Hematopoietic multipotent progenitor cell treated with erythropoietin and hydrocortisone succinate and interleukin-3 and kit ligand, for 15 days (in vitro differentiated cells): ENCODE measurements at places on chromosomes 5 and 9.

- no peak for DNase-seq
These were observed 206.2 kb downstream of the CFAP90 start for GRCh38 chr5:7644723-7645122.

DNA sequence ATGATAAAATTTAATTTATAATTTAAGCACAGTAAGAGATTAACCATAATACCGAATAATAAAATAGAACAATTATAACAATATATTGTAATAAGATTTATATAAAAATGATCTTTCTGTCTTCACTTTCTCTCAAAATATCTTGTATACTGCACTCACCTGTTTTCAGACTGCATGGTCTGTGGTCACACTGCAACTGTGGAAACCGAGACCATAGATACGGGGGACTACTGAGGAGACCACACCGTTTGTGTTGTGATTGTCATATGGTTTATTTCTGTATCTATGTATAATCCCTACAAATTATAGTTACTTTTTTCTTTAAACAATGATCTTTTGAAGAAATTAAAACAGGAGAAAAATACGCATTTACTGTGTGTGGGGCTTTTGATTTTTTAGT lies 78.8 kb upstream of the TNFAIP8 start:
- no peak for DNase-seq

DNA sequence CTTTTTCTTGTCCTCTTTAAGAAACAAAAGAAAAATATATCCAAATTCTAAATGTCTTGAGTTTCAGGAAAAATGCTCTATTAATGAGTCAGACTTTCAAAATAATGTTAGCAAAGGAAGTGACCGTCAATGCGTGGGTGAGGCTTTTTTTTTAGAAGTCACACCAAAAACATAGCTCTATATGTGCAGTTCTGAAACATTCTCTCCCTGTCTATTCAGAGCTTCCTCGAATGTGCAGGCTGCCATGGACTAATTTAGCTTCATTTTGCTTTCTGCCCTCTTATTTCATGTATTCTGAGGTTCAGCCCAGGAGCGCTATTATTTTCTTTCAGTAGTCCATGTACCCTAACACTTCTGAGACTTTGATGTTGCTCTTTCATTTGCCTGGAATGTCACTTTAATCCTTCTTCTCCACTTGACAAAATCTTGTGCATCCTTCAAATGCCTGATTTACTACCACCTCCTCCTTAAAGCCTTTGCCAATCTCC lies 72.5 kb upstream of the RASA1 start:
- no peak for DNase-seq

DNA sequence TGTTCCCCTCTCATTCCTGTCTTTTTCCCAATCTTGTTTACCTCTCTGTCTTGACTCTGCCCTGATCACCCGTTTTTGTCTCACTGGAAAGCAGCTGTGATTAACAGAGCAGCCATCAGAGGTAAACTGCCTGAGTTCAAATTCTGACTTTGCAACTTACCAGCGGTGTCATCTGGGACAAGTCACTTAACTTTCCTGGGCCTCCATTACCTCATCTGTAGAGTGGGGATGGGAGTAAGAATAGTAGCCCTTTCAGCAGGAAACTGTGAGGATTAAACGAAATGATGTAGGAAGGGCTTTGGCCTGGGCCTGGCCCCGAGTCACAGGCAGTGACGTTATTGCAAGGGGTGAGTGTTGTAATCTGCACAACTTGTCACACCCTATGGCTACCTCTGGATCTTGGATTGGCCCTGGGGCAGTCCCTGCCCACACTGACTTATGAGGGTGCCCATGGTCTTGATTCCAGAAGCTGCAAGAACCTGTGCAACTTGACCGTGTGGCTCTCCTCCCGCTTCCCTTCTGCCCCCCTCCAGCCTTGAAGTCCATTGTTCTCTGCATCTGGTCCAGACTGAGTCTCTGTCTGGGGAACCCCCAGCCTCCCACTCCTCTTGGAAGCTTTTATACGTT lies 657 bp upstream of the PCDH12 start:
- no peak for DNase-seq

DNA sequence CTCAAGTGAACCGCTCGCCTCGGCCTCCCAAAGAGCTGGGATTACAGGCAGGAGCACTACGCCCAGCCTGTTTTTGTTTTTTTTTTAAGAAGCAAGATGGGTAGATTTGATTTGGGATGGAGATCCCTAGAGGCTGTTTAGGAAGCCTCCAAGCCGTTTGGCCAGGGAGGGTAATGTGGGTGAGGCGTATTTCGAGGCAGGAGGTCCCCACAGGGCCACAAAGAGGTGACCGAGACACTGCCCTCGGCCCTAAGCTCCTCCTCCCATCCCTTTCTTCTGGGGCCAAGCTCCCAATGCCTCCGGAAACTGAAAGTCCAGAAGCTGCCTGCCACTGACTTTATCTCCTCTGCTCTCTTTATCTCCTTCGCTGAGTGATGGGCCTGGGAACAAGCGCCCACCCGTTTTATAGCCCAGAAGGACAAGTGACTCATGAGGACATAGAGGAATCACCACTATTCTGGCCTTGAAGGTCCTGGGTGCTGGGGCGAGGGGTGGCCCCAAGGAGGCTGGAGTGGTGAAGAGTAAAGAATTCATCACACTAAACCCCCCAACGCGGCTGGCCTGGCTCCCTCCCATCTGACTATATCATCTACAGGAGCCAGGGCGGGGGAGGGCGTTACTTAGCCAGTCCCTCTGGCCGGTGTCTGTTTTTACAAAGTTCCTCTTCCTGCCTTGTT lies 2.0 kb upstream of the RALGDS start:
- peak; percentile 30 for DNase-seq

DNA sequence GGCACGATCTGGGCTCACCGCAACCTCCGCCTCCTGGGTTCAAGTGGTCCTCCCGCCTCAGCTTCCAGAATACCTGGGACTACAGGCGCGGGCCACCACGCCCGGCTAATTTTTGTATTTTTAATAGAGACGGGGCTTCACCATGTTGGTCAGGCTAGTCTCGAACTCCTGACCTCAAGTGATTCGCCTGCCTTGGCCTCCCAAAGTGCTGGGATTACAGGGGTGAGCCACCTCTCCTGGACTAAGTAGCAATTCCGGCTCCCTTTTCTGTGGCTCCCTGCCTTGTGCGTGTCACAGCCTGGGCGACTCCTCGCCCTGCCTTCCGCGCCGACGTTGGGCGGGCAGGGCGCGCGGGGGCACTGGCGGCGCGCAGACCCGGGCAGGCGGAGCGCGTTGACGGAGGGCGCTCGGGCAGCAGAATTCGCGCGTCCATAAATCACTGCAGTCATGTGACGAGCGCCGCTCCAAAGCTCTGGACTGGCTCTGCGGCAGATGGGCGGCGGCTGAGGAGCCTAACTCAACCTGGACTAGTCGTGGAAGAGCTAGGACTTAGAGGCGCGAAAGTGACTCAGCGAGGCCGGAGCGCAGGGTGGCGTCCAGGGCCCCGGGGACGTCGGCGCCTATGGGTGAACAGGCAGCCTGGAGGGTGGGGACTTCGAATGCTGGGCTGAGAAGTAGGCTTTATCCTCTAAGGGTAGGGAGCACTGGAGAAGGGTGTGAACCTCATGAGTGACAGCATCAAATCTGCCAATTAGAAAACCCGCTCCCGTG lies 1.4 kb upstream of the CIZ1 start:
- DNase-seq: peak; percentile 72

- DNase-seq: no peak
These were observed 4.5 kb downstream of the EXOC3 start for GRCh38 chr5:447501-447900.

DNA sequence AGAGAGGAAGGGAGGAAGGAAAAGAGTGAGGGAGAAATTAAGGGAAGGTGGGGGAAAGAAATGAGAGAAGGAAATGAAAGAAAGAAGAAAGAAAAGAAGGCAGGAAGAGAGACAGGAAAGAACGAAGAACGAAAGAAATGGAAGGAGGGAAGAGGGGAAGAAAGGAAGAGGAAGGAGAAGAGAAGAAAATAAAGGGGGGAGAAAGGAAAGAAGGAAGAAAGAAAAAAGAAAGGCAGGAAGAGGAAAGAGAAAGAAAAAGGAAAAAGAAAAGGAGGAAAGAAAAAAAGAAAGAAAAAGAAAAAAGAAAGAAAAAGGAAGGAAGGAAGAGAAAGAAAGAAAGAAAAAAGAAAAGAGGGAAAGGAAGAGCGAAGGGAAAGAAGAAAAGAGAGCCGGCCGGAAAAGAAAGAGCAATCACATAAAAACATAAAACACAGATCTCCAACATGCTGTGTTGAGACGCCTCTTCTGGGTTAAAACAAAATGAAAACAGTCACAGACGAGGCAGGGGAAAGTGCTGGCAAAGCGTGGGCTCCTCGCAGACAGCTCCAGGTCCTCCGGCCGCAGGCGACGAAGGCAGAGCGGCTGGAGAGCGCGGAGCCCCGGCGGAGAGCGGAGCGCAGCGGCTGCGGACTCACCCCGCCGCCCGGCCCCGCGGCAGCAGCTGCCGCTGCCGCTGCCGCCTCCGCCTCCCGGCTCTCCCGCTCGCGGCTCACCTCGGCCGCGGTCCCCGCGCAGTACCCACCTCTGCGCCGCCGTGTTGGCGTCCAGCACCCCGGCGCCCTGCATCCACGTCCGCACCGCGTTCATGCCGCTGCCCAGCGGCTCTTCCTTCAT lies 896 bp downstream of the EBF1 start:
- no peak for DNase-seq

DNA sequence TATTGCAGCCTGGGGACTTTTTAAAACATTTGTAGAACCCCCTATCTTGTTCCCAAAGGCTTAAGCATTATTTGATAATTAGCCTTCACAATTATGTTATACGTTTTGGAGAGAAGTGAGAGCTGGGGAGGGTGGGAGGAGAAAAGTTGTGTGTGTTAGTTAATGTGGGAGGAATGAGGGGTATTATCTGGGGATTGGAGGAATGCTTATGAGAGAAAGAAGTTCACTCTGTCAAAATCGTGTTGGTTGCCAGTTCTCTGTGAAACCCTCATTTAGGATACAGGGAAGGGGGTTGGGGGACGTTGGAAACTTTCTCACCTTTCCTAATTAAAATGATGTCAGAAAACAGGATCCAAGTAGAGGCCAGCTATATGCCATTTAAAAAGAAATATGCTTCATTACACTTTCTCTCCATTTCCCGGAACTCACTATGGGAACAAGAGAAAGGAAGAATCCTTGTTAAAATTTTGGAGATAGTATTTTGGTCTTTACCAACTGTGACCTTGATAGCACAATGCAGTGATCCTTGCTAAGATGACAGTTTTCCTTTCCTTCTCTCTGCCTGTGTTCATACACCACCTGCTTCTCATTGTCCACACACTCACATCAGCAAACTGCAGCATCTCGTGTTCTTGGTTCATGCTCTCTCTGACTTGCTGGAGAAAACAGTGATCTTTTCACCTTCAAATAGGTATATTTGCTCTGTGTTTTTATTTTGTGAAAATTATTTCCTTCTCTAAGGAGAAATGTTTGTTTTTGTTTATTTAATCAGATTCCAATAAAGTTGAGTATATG lies 336.7 kb upstream of the CLINT1 start:
- no peak for DNase-seq

GRCh38 chr5:180606215-180606785 lies 15.0 kb upstream of the SCGB3A1 start:
- no peak for DNase-seq
